Activated T-cell treated with anti-CD3 and anti-CD28 coated beads for 24 hours (primary cell): ENCODE measurements at places on chromosomes 2 and 18.

DNA sequence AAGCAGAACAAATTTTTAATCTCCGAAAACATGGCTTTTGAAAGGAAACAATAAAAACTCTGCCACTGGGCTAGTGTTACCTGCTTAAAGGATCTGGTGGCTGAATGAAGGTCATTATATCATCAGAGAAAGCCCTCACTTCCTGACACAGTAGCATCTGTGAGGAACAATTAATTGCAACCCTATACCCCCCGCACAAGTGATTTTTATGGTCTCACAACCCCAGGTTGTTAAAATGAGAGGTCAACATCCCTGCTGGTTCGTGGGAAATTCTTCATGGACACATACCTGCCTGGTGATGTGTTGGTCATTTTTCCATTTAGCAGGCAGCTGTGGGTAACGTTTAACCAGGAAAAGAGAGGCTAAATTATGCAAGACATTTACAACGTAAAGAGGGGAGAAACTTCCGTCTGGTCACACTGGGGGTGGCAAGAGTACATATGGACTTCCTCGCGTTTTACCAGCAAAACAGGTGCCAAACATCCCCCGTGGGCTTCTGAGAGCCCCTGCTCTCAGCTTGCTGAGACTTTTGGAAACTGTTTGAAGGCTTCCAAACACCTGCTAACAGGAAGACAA, 29.2 kb downstream of the NIFK start:
- no peak for DNase-seq

DNA sequence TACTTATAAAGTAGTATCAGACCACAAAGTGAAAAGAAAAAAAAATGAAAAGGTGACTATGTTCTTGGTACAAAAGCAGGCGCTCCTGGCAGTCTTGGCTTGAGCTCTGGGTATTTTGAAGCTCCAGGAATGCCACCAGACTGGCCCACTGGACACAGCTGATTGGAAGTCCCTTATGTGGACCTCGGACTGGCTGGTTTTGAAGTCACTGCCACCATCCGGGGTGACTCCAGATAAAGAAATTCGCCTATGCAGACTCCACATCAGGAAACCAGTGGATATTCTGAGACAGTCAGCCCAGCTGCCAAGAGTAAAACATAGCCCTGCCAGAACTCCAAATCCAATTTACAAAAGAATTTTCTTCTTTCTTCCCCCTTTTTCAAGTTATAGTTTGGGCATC, 28.0 kb downstream of the ACKR3 start:
- no peak for DNase-seq

GRCh38 chr2:18422432-18423165, 137.9 kb downstream of the RDH14 start:
- no peak for DNase-seq

DNA sequence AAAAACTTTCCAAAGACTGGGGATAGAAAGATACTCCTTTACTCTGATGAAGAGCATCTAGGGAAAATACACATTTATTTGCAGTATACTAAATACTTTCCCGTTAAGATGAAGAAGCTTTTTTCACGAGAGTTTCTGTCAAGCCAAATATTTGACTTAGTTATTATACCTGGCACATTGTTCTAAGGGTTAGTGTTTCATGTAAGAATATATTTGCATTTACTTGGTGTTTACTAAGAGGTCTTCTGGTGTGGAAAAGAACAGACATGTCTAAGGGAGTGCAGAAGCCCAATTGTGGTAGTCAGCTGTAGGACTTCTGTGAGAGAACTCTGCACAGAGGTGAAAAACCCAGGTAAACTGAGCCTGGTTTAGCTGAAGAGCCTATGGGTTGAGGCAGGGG, 457.6 kb upstream of the SOX11 start:
- no peak for DNase-seq
